ENCODE measurements at places on chromosomes 12 and 14.

DNA sequence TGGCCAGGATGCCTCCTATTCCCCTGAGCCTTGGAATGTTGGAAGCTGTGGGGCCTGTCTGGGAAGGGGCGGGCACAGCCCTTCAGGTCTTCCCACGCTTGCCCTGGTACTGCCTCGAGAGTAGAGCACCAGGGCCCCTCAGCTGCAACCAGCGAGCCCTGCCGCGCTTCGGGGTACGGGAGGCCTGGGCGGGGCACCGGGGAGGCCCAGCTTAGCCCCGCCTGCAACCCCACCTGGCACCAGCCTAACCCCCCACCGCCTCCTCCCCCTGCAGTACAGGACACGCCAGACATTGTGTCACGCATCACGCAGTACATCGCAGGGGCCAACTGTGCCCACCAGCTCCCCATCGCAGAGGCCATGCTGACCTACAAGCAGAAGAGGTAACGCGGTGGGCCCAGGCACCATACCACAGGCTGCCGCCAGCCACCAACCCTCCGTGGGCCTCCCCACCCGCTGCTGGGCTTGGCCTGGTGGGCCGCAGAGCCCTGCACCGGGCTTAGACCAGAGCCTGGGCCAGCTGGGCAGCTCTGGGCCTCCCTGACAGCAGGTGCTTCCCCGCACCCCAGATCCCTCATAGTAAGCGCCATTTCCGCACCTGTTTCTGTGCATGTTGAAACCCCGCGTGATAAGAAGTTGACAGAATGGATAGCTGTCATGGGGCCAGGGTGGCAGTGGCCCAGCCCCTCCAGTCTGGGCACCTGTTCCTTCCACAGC, 13.6 kb upstream of the TEX22 start:
- no peak for DNase-seq

GRCh38 chr12:71662849-71663560, 643 bp downstream of the ZFC3H1 start:
- DNase-seq, result peak; percentile 70

- no peak for DNase-seq
Measured at GRCh38 chr12:31966558-31967205, 7.5 kb downstream of the RESF1 start.

DNA sequence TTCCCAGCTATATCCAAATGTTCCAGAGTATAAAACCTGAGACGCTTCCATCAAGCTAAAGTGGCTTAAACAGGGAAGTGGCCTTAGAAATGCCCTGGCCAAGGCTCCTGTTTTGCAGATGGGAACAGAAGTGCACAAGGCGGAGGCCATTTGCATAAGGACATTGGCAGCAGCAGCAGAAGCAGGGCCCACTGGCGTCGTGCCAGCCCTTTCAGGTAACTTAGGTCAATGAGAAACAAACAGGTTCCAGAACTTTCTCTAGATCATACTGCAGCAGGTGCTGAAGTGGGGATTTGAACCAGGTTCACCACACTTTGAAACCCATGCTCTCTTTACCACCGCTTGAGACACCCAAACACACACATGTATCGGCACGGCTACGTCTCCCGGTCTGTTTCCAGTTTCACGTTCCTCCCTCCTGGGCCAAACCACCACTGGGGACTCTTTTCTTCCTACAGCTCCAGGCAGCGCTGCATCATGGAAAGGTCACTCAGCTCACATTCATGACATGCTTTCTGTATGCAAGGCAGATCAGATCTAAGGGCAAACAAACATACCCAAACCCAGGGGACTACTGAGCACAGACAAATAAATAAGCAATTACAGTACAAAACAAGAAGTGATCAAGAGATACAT, 46.0 kb upstream of the PLEKHG6 start:
- DNase-seq, result no peak

- no peak for DNase-seq
Measured at GRCh38 chr12:27332407-27332713, 276 bp upstream of the BMAL2 start.

GRCh38 chr12:122843455-122843854, 8.2 kb downstream of the HIP1R start:
- no peak for DNase-seq

DNA sequence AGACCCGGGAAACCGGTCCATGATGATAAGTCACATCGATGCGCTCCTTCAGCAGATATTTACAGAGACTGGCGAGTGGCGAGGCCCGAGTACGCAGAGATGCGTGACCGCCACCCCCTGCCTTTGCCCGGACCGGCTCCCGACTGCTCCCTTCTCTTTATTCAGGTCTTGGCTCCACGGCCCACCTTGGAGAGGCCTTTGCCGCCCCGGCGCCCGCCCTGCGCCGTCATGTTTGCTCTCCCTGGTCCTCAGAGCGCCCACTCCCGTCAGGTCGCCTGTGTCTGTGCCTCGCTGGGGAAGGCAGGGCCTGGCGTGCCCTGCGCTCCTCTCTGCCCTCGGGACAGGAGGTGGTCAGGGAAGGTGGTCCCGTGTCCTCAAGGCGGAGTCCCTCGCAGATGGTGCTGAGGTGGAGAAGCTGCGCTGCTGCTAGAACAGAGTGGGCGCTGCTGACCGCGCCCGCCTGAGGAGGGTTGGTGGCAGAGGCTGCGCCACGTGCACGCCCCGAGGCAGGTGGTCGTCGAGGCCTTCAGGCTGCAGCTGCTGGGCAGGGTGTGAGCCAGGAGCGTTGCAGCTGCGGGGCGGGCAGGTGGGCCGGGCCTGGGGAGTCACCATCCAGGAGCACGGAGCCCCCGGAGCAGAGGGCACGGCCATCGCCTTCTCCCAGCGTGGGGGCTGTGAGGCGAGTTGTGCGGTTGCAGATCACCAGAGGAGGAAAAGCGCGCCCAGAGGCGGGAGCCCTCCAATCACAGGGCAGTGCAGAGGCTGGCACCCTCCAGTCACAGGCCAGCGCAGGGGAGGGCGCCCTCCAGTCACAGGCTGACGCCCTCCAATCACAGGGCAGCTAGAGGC, 27.2 kb downstream of the DDX51 start:
- DNase-seq, result no peak
